ENCODE measurements at places on chromosomes 16 and 17.

DNA sequence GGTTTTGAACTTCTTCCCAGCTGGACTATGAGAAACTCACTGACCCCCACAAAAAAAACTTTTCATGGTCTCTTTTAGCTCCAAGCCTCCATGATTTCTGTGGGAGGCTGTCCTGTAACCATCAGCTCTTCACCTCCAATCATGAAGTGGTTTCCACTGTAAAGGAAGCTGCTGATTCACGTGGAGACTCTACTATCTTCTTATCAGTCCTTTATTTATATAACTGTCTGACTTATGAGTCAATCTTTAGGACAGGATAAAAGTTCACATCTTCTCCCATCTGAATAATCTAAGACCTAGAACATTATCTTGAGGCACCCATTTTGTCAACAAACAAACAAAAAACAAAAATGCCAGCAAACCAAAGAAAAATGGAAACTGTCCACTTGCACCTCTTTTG is 409.9 kb downstream of the SLC39A11 start:
- no peak for DNase-seq

DNA sequence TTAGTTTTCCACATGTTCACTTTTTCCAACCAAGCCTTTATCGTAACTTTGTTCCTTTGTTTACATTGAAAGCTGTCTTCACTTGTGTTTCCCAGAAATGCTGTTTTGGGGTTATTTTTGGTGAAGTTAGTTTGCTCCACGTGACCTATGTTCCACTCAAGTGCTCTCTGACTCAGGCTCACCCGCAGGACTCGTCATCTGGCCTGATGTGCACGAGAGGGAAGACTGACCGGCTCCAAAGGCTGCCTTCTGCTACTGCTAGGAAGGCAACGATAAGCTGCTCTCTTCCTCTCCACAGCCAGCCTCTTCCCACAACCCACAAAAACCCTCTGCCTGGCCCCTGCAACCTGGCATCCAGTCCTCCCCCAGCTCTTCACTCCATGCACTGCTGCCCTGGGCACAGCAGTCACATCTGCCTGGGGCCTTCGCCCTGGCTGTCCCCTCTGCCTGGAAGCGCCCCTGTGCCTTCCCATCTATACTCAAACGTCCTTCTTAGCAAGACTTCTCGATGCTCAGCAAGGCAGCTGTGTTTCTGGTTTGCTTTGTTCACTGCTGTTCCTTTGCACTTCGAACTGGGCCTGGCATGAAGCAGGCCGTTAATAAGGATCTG is 28.0 kb downstream of the ZCCHC14 start:
- no peak for DNase-seq

DNA sequence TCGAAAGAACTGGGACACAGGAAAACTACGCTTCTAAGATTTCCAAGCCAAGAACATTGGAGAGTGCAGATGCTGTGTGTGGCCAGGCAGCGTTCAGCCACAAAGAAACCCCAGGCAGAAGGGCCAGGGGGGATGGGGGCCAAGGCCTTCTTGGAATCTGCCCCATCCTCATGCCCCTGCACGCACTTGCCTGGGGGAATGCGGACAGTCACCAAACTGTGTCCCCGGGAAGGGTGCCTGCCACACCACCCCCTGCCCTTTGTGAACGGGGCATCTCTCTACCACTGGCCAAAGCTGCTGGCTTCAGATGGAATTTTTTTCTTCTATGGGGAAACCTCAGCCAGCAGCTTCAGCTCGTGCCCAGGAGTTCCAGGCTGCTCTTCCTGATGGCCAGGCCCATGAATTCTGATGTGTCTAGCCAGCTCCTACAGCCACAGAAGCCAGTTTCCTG is 32.0 kb upstream of the DNAH17 start:
- no peak for DNase-seq

DNA sequence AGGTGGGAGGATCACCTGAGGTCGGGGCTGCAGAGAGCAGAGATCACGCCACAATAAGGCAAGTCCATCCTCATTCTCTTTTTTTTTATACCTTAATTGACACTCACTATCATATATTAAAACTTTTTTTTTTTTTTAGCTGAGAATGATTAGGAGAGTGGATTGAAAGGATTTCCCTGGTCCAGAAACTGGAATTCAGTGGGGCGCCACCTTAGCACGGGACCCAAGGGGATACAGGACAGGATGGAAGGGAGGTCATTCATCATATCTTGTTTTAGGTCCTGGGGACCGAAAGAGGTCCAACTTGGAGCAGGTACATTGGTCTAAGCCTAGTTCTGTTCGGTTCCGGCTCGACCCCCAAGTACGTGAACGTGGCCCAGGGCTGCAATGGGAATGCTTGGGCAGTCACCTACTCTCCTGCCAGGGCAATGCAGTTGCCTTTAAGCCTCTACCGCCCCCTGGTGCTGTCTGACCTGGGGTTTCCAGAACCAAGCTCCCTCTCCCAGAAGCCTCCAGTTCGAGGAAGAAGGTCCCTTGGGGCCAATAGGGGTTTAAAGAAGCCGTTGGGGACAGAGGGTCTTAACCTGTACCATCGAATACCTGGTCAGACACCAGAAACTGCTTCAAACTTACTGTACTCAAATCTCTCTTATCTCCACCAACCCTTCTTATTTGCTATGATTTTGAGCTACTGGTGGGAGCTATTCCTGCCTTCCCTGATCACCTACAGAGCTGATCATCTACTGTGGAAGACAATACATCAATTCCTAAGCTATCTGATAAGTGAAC is 19.9 kb upstream of the GPATCH8 start:
- no peak for DNase-seq

DNA sequence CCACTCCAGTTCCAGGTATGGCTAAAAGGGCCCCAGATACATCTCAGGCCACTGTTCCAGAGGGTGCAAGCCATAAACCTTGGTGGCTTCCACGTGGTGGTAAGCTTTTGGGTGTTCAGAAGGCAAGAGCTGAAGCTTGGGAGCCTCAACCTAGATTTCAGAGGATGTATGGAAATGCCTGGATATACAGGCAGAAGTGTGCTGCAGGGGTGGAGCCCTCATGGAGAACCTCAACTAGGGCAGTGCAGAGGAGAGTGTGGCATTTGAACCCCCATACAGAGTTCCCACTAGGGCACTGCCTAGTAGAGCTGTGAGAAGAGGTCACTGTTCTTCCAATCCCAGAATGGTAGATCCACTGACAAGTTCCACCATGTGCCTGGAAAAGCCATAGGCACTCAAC is 267.3 kb downstream of the SLC39A11 start:
- no peak for DNase-seq

DNA sequence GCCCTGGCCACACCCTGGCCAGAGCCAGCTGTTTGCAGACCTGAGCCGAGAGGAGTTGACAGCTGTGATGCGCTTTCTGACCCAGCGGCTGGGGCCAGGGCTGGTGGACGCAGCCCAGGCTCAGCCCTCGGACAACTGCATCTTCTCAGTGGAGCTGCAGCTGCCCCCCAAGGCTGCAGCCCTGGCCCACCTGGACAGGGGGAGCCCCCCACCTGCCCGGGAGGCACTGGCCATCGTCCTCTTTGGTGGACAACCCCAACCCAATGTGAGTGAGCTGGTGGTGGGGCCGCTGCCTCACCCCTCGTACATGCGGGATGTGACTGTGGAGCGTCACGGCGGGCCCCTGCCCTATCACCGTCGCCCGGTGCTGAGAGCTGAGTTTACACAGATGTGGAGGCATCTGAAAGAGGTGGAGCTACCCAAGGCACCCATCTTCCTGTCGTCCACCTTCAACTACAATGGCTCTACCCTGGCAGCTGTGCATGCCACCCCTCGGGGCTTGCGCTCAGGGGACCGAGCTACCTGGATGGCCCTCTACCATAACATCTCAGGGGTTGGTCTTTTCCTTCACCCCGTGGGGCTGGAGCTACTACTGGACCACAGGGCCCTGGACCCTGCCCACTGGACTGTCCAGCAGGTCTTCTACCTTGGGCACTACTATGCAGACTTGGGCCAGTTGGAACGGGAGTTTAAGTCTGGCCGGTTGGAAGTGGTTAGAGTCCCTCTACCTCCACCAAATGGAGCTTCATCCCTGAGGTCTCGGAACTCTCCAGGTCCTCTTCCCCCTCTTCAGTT is 578 bp downstream of the AOC2 start:
- no peak for DNase-seq

DNA sequence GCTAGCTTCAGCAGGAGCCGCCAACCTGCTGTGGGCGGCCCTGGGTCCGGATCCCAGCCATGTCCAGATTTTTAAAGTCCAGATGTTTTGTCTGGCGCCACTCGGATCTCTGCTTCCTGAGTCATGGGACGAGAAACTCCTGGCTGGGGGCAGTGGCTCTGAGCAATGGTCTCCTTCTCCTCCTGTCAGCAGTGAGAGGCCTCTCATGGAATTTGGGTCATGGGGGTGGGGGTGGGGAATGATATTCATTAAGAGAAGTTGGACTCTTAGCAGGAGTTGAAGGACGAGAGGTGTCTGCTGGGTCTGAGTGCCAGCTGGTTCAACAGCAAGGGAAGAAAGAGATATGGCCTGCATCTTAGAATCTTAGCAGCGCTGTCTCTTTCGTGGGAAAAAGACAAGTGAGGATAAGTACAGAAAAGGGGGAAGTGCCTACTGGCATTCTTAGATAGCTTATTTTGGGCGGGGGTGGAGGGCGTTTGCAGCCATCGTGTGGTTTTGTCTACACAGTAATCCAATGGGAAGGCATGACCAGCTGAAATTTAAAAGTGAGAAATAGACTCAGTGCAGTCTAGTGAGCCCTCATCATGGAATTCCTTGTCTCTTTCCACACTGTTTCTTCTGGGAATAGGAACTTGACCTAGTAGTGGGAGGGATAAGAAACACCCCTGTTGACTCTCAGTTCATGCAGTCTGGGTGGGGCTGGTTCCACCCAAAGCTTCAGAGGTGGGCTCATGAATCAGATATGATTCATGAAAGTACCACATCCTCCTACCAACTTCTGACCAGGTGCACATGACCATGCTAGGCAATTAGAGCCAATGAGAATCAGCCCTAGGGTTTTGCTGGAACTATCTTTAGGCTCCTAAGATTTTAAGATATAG is 80.5 kb downstream of the MYH13 start:
- DNase-seq, result no peak

- DNase-seq, result no peak
Measured at GRCh38 chr17:74567397-74567796, at the start of gene CD300H. Gene CD300H (minus strand): TSS chr17:74567509.

DNA sequence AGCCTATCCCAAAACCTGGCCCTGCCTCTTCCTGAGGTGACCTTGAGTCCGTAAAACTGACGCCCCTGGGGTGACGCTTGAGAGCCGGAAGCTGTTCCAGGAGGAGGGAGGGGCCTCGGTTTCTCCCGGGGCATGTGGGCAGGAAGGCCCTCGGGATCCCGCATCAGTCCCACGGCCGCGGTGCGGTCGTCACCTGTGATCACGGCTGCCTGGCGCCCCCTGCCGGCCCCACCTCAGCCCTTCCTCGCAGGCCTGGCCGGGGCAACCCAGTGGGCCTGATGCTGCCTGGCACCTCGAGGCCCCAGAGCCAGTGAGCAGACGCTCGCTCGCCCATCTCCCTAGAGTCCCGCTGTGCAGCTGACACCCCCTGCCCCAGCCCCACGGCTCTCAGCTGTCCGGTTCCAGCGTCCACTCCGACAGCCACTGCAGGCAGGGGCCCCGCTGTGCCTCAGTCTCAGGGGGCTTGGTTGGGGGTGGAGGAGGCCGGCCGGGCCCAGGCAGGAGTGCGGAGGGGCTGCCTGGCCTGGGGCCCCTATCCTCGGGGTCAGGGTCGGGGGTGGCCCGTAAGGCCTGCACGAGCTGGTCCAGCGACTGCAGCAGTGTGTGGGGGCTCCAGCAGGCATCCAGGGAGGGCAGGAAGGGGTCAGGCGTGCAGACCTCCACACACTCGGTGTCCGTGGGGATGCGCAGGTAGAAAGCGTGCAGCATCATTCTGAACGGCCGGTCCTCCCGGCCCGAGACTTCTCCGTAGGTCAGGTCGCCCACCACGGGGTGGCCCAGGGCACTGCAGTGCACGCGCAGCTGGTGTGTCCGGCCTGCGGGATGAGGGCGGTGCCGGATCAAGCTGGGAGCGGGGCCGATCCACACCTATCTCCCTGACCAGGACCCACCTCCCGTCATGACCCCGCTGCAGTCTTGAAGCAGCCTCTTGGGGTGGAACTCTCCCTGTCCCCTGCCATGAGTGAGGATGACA is 2.3 kb downstream of the RPUSD1 start:
- DNase-seq, result peak; percentile 47

DNA sequence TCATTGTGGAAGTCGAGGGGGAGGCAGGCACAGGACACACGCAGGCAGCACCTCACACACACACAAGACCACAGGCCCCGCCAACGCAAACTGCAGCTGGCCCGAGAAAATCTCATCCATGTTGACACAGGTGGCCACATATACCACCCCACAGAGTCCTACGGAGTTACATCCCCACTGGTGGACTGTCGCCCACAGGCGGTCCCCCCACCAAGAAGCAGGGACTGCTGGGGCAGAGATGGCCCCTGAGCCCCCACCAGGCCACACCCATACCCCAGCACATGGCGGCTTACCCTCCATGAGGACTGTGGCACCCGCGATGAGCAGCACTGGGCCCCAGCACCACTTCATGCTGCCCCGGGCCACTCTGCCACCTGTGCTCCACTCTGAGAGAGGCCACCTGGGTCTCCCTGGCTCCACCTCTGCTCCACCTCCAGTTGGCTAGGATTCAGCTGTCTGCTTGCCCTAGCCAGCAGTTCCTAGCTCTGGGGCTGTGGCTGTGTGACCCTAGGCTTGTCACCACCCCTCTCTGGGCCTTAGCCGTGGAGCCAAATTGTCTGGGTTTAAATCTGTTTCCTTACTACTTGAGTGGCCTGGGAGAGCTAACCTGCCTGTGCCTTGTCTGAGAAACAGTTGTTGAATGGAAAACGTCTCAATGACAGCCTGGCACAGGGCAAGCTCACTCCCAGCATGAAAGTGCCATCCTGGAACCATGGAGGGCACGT is at the start of gene PRSS53:
Gene PRSS53 (minus strand): TSS at position 485 of the 725 bp plus-strand sequence. CDS start 134 bp downstream, at position 351.
- no peak for DNase-seq

DNA sequence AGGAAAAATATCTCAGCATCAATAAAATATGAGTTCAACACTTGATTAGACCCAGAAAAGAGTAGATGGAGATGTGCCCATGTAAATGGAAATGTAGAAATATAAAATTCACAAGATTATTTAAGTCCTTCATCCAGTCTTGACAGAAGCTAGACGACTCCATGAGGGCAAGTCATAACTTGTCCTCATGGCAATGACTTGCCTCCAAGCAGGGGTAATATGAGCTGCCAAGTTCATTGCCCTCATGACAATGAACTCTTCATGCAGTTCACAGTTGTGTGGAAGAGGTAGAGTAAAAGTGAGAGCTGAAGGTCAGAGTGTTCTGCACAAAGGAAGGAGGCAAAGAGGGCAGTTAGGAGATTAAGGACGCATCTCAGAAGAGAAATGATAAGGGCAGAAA is 22.3 kb downstream of the CDH11 start:
- DNase-seq, result no peak

DNA sequence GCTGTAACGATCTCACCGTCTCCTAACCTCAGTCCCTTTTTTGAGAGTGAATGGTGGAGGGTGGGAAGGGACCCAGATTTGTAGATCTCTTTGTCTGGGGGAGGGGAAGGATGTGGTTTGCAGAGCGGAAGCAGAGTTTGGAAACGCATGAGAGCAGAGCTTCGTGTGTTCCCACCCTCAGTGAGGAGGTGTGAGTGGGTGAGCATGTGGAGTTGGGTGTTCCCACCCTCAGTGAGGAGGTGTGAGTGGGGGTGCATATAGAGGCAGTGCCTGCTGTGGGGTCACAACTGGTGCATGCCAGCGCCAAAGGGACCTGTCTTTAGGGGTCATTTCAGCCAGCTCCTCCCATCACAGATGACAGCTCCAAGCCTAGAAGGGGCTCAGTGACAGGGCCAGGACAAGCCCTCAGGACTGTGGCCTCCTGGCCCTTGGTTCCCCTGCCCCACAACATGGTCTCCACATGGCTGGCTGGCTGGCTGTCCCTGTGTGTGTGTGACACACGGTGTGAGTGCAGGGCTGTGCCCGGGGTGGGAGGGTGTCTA is 1.8 kb upstream of the CISD3 start:
- no peak for DNase-seq

- no peak for DNase-seq
Measured at GRCh38 chr17:35666070-35666469, 65.4 kb upstream of the RASL10B start.

Measured in iPS DF 6.9 (cell line).